H1 (cell line): ENCODE measurements at places on chromosomes 16 and 17.

GRCh38 chr16:85497622-85498314, 115.4 kb upstream of the GSE1 start:
- no peak overlapping the region for H3K4me3 ChIP-seq
- H3K36me3 ChIP-seq = no peaks in the 10 kb centered on the region

- no peaks in the 10 kb centered on the region for H3K36me3 ChIP-seq
- DNase-seq = no peak
- H3K4me3 ChIP-seq = no peak overlapping the region
Measured at GRCh38 chr16:88879788-88880055, 13.3 kb upstream of the PABPN1L start.

- H3K27me3 ChIP-seq = no peaks in the 10 kb centered on the region; the same call in 1 of the 2 replicates
- H3K4me1 ChIP-seq = 0 out of 2 replicates have a peak, but pooled peaks cover 4% of the 10 kb centered on the region
- no peaks in the 10 kb centered on the region for H3K36me3 ChIP-seq
- no peak overlapping the region for H3K4me3 ChIP-seq
- no peak for DNase-seq
Measured at GRCh38 chr17:10792151-10792550, 11.7 kb downstream of the TMEM238L start.

DNA sequence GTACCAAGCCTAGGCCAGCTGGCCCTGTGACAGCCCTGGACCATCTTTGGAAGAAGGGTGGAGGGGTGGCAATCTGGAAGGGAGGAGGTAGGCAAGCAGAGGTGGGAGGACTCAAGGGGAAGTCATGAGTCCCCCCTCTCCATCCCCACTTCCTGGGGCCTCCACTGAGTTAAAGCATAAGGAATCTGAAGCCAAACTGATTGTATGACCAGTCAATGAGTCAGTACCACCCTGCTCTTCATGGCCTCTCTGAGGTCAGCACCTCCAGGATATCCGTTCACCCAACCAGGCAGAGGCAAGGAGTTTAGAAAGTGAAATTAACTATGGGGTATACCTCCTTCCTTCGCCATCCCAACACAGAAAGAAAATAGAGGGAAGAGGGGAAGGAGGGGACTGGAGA, 272.7 kb downstream of the SOX9 start:
- H3K36me3 ChIP-seq = no peaks in the 10 kb centered on the region
- H3K27ac ChIP-seq = no peak overlapping the region
- H3K4me1 ChIP-seq = peaks cover 4% of the 10 kb centered on the region
- no peaks in the 10 kb centered on the region; the same call in 1 of the 2 replicates for H3K27me3 ChIP-seq
- no peak for DNase-seq

DNA sequence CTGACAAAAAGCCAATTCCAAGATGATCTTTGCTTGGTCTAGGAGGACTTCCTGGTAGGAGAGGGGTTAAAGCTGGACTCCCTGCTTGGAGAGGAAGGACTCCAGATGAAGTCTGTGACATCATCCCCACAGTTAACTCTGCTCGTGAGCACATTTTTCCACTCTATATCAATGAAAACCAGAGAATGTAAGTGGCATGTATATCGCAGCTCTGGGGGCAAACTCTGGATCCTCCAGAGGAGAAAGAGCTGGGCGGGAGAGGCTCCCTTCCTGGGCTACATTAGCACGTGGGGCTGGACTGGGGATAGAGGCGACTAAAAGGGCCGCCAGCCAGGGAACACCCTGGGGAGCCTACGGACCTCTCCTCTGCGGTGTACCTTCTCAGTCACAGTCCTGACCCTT, 34.1 kb downstream of the HIC1 start:
- no peak overlapping the region for H3K27ac ChIP-seq
- no peak overlapping the region for H3K4me3 ChIP-seq
- H3K4me1 ChIP-seq = no peaks in the 10 kb centered on the region
- DNase-seq = no peak
- H3K27me3 ChIP-seq = no peaks in the 10 kb centered on the region
- no peaks in the 10 kb centered on the region for H3K36me3 ChIP-seq

GRCh38 chr17:74775409-74776043, 619 bp downstream of the NAT9 start:
- H3K27me3 ChIP-seq = no peaks in the 10 kb centered on the region
- DNase-seq = no peak
- peak overlapping the region; percentile 39; the same call in 1 of the 2 replicates for H3K27ac ChIP-seq
- no peaks in the 10 kb centered on the region for H3K4me1 ChIP-seq

GRCh38 chr16:87076950-87077749, 240.0 kb downstream of the C16orf95 start:
- no peaks in the 10 kb centered on the region for H3K27me3 ChIP-seq
- H3K27ac ChIP-seq = no peak overlapping the region
- H3K4me1 ChIP-seq = no peaks in the 10 kb centered on the region

- H3K4me3 ChIP-seq = no peak overlapping the region
- no peak for DNase-seq
- no peaks in the 10 kb centered on the region for H3K27me3 ChIP-seq
- no peak overlapping the region for H3K27ac ChIP-seq
- H3K36me3 ChIP-seq = no peaks in the 10 kb centered on the region
Measured at GRCh38 chr16:29770250-29770929, 7.7 kb upstream of the ZG16 start.

- H3K4me1 ChIP-seq = peaks cover 34% of the 10 kb centered on the region
- H3K27ac ChIP-seq = 0 out of 2 replicates have a peak overlapping the region, but pooled peaks have one; percentile 9
- H3K27me3 ChIP-seq = no peaks in the 10 kb centered on the region
- DNase-seq = peak; percentile 69
- H3K4me3 ChIP-seq = no peak overlapping the region; the same call in 1 of the 2 replicates
- no peaks in the 10 kb centered on the region for H3K36me3 ChIP-seq
Measured at GRCh38 chr17:79212149-79213087, 137.8 kb downstream of the ENGASE start.

- H3K27me3 ChIP-seq = no peaks in the 10 kb centered on the region
- H3K4me1 ChIP-seq = no peaks in the 10 kb centered on the region
- H3K4me3 ChIP-seq = no peak overlapping the region
- no peaks in the 10 kb centered on the region for H3K36me3 ChIP-seq
Measured at GRCh38 chr16:47160422-47160821, 16.7 kb upstream of the NETO2 start.

- H3K36me3 ChIP-seq = peaks cover 23% of the 10 kb centered on the region
- DNase-seq = no peak
- no peaks in the 10 kb centered on the region for H3K27me3 ChIP-seq
- H3K4me3 ChIP-seq = no peak overlapping the region
Measured at GRCh38 chr16:49637933-49638672, 217.8 kb downstream of the ZNF423 start.

- H3K4me1 ChIP-seq = peaks cover 6% of the 10 kb centered on the region; the same call in 1 of the 2 replicates
- H3K27me3 ChIP-seq = no peaks in the 10 kb centered on the region
- DNase-seq = no peak
- no peaks in the 10 kb centered on the region for H3K36me3 ChIP-seq
Measured at GRCh38 chr16:66354034-66354909, 12.2 kb upstream of the CDH5 start.

- no peaks in the 10 kb centered on the region for H3K36me3 ChIP-seq
- H3K27ac ChIP-seq = no peak overlapping the region
- no peaks in the 10 kb centered on the region for H3K27me3 ChIP-seq
Measured at GRCh38 chr17:57707892-57708291, 37.2 kb downstream of the CCDC182 start.

DNA sequence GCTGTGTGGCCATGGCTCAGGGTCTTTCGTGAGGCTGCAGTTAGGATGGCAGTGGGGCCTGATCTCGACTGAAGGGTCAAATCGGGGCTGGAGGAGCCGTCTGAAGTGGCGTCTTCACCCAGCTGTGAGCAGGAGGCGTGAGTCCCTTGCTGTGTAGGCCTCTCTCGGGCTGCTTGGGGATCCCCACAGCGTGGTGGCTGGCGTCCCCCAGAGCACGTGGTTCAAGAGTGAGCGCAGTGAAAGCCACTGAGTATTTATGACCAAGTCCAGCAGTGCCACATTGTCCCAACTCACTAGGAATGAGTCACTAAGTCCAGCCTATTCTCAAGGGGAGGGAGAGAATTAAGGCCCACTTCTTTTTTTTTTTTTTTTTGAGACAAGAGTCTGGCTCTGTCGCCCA, 11.7 kb upstream of the TCF25 start:
- H3K27me3 ChIP-seq = no peaks in the 10 kb centered on the region
- H3K4me1 ChIP-seq = no peaks in the 10 kb centered on the region; the same call in 1 of the 2 replicates
- no peak for DNase-seq
